NCI-H1105 treated with DMSO at 0.1 percent for 48 hours (cell line): ENCODE measurements at places on chromosomes 12 and 14.
A peak's percentile ranks its signal among the peaks of the same experiment; 100 is the strongest.

- no peak for DNase-seq
Observed at GRCh38 chr12:873954-874353, 75.5 kb downstream of the RAD52 start.

GRCh38 chr14:73027546-73027945 is 640 bp upstream of the ZFYVE1 start:
- DNase-seq, result no peak

- DNase-seq, result peak; percentile 64
Observed at GRCh38 chr12:116294454-116295165, 17.1 kb upstream of the MED13L start.

DNA sequence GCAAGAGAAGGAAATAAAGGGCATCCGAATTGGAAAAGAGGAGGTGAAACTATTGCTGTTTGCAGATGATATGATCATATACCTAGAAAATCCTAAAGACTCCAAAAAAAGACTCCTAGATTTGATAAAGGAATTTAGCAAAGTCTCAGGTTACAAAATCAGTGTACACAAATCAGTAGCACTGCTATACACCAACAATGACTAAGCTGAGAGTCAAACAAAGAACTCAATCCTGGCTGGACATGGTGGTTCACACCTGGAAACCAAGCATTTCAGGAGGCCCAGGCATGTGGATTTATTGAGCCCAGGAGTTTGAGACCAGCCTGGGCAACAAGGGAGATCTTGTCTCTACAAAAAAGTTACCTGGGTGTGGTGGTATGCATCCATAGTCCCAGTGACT is 188.7 kb upstream of the PLXNC1 start:
- DNase-seq, result no peak

GRCh38 chr14:22791301-22791700 is 23.9 kb downstream of the SLC7A7 start:
- no peak for DNase-seq

GRCh38 chr14:58725226-58725625 is 87.5 kb downstream of the DACT1 start:
- no peak for DNase-seq

GRCh38 chr12:119060847-119061796 is 79.8 kb downstream of the SRRM4 start:
- DNase-seq, result no peak

GRCh38 chr12:11765817-11766794 is 116.6 kb downstream of the ETV6 start:
- DNase-seq, result no peak

DNA sequence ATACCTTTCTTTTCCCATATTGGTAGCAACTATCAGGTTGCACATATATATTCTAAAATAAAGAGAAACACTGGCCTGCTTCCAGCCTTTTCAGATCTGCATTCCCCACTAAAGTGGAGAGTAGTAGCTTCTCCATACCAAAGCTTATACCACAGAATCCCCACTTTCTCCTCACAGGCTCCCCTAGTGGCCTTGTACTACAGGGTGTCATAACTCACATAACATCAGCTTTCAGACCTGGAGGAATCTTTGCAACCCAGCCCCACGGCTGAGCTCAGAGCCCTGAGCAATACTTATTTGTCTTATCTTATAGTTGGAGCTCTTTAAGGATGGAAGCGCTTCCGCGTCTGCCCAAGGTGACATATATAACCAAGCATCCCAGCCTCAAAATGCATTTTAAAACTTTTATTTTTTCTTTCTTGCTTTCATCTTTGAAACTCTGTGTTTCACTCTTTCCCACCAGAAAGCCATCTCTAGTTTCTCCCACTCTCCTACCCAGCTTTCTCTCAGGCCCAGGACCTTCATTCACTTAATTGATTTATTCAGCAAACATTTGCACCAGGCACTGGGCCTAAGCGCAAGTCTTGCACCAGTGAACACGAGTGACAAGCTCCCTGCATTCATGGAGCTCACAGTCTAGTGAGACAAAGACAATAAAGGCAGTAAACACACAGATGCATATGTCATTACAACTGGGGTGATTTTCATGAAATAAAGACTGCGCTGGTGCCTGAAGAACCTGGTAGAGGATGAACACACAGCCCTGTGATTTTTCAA is 254.7 kb downstream of the IPO8 start:
- no peak for DNase-seq

GRCh38 chr12:8563356-8563755 is 22.7 kb upstream of the CLEC4E start:
- no peak for DNase-seq
